ENCODE measurements at places on chromosomes 7 and 10.

DNA sequence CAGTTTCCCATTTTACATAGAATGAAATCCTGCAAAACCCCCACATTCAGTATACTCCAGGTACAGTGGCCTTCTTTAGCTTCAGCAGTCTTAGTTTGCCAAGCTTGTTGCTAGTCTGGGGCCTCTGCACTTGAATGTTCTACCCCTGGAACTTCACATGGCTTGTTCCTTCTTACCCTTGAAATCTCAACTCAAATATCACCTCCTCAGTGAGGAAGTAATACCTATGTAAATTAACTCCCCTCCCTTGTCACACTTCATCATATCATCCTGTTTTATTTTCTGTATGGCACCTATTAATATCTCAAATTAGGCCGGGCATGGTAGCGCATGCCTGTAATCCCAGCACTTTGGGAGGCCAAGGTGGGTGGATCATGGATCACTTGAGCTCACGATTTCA lies 163.8 kb upstream of the KAT6B start:
- DNase-seq, result no peak

- DNase-seq, result no peak
These were observed 119.5 kb downstream of the AOAH start for GRCh38 chr7:36604806-36605205.

- no peak for DNase-seq
These were observed 50.7 kb downstream of the KCNMA1 start for GRCh38 chr10:77586719-77587415.

DNA sequence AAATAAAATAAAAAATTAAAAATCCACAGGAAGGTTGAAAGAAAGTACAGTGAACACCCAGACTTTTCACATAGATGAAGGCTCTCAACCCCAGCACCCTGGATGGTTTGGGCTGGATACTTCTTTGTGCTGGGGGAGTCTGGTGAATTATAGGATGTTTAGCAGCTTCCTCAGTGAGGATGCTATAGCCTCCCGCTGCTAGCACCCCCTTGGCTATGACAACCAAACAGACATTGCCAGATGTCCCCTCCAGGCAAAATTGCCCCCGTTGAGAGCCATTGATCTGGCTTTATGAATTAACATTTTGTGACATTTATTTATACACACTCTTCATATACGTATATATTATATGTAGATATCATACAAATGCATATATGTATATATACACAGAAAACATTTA lies 21.6 kb downstream of the SMKR1 start:
- no peak for DNase-seq

DNA sequence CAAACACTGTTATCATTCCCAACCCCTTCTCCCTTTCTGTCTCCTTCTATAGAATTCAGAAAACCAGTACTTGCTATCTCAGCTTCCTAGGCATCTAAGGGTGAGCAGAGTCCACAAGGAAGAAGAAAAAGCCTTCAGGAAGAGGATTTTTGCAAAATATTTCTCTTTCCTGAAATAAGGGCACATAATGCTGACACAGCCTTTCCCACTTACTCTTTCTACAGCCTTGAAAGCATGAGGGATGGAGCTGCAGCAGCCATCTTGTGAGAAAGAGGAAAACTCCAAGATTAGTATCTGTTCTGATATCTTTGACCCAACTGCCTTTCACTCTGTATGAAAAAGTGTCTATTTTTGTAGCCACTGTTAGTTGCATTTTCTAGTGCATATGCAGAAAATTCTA lies 826.2 kb downstream of the KCNMA1 start:
- DNase-seq, result no peak

DNA sequence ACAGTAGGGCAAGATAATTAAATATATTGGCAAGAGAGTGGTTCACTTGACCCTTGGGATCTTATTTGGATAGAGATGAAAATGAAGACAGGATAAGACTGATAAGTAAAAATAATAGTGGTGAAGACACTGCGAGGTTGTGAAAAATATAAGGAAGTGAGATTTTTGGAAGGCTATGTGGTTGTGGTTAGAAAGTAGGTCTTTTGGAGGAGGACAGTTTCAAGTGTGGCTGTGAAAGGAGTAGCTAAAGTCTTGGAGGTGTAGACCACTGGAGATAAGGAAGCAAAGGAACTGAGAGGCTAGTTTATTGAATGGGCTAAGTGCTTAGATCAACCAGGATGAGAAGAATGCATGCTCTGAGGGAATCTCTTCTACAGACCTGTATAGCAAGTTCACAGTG lies 11.2 kb downstream of the MIOS start:
- DNase-seq, result no peak

Measured in activated CD4-positive, alpha-beta T cell treated with anti-CD3 and anti-CD28 coated beads, Interleukin-2, amount 50 U/mL, for 4 hours (primary cell).